ENCODE measurements at places on chromosomes 7 and 10. TPM values are rescaled to one million over a fixed set of nuclear protein-coding genes. Genes with fewer than 3 reads are reported as not detected.

Gene FEZF1
- not detected for total RNA-seq

Gene TAS2R3
- 1.2 TPM for total RNA-seq

Gene DMBT1
- not detected for total RNA-seq

Gene MLXIPL
- not detected for total RNA-seq

Gene H2BK1
- total RNA-seq, result not detected

Gene DDIT4
- 26.5 TPM for total RNA-seq

Gene MYL7
- total RNA-seq, result 1.6 TPM

Gene GJC3
- 0.41 TPM for total RNA-seq

Gene PAPOLB
- total RNA-seq, result 0.82 TPM

Gene OR6B1
- not detected for total RNA-seq

Gene UTF1
- not detected for total RNA-seq

Gene AVL9
- 70.1 TPM for total RNA-seq

Gene NODAL
- 2.0 TPM for total RNA-seq

Gene DPYSL4
- total RNA-seq, result 43.6 TPM

Gene MYOZ1
- 0.41 TPM for total RNA-seq

Gene SLC13A1
- total RNA-seq, result not detected

Gene ADAM12
- 2.9 TPM for total RNA-seq

Gene DKK1
- total RNA-seq, result 6.5 TPM

Gene PTPRZ1
- 138 TPM for total RNA-seq

Gene CALHM1
- total RNA-seq, result not detected

Gene CD36
- 22.0 TPM for total RNA-seq

Gene SOSTDC1
- total RNA-seq, result 30.2 TPM

Gene LIPF
- not detected for total RNA-seq

Gene GHRHR
- total RNA-seq, result not detected

Gene SPDYE6
- not detected for total RNA-seq

Gene ELN
- 11.0 TPM for total RNA-seq

Gene PRKCQ
- total RNA-seq, result 2.0 TPM

Gene LHPP
- total RNA-seq, result 16.3 TPM

Gene PRPS1L1
- not detected for total RNA-seq

Gene EMX2
- total RNA-seq, result 2.0 TPM

Gene FAM237B
- total RNA-seq, result under 0.01 TPM

Gene DDX21
- 46.5 TPM for total RNA-seq

Gene CTAGE4
- 0.41 TPM for total RNA-seq

Gene SLC18A3
- under 0.01 TPM for total RNA-seq

Gene HTR7
- 14.3 TPM for total RNA-seq

Gene ELAPOR2
- total RNA-seq, result 21.6 TPM

Gene ADRA2A
- 19.6 TPM for total RNA-seq

Gene CNTNAP2
- 110 TPM for total RNA-seq

Gene VPS37D
- 26.1 TPM for total RNA-seq

Gene RTKN2
- 4.5 TPM for total RNA-seq

Gene TEX36
- 0.41 TPM for total RNA-seq

Gene UFSP1
- 3.7 TPM for total RNA-seq

Gene MSS51
- total RNA-seq, result 1.6 TPM

Gene GDF2
- total RNA-seq, result not detected

Data from frontal cortex (tissue), 4 donors.